ENCODE measurements at places on chromosomes 3 and 15.

GRCh38 chr3:58272891-58273290 is 33.2 kb upstream of the RPP14 start:
- no peak for DNase-seq

DNA sequence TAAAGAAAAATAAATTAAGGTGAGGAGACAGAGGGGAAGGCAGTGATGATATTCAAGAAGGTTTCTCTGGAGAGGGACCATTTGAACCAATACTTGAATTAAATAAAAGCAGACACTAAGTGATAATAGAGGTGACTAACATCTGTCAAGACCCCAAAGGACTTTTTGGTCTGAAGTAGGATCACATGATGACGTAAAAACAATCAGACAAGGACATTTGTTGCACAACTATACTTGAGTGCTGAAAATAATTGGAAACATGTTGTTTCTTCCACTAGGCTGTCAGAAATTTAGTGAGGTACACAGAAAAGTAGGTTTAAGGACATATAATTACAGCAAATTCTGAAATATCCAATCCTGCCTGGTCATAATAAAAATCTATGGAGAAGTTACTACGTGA is 179.5 kb downstream of the WNT5A start:
- no peak for DNase-seq

GRCh38 chr15:67808821-67809220 is 16.5 kb upstream of the SKOR1 start:
- DNase-seq = no peak

DNA sequence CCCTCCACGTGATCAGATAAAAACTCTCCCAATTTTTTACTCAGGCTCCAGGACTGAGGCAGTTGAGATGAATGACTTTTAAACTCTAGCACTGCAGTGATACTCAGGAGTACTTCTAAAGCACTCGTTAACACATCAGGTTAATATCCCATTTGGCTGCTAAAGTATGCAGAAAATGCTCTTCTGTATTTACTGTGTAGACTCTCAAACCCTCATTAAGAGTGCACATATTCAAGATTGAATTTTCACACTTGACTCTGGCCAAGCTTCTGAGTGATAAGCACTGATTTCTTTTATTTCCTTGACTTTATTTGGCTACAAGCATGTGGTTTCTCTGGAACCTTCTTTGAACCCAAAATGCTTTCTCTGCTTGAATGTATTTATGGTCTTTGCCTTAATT is 392.3 kb upstream of the NECTIN3 start:
- DNase-seq = no peak

- no peak for DNase-seq
Measured at GRCh38 chr15:80785811-80786354, 6.7 kb downstream of the CEMIP start.

GRCh38 chr15:42107473-42107872 is 13.1 kb upstream of the PLA2G4D start:
- DNase-seq = no peak

GRCh38 chr15:25879438-25879837 is 16.3 kb upstream of the ATP10A start:
- DNase-seq = no peak

DNA sequence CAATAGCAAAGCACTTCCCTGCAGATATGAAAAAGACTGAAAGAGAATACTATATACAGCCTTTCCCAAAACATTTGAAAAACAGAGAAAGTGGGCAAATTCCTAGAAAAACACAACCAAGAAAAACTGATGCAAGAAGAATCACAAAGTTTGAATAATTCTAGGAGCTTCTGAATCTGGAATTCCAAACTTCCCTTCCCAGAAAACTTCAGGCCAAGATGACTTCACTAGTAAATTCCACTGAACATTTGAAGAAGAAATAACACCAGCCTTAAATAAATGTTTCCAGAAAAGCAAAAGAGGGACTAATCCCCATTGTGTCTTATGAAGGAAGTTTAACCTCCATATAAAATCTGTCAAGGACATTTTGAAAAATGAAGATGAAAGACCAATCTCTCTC is 15.8 kb upstream of the NSMCE3 start:
- no peak for DNase-seq

DNA sequence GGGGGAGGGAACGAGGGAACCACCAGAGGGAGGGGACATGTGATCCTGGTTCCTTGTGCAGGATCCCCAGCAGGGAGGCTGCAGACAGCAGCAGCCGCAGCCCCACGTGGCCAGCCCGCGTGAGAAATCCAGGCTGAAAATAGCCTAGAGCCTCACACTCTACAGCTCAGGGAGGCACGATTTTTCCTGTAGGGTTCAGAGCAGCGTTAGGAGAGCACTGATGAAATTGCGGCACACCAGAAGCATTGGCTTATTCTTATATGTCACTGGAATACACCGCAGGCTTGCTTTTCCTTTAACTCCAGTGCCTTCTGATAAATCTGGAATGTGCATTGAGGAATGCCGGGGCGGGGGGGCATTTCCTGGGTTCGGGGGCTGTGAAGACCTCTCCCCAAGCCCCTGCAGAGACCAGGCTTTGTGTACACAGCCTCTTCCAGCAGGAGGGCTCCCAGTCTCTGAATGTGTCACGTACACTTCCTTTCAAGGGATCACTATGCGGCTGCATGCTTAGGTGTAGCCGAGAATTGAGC is 193.0 kb downstream of the ATP10A start:
- DNase-seq = no peak

DNA sequence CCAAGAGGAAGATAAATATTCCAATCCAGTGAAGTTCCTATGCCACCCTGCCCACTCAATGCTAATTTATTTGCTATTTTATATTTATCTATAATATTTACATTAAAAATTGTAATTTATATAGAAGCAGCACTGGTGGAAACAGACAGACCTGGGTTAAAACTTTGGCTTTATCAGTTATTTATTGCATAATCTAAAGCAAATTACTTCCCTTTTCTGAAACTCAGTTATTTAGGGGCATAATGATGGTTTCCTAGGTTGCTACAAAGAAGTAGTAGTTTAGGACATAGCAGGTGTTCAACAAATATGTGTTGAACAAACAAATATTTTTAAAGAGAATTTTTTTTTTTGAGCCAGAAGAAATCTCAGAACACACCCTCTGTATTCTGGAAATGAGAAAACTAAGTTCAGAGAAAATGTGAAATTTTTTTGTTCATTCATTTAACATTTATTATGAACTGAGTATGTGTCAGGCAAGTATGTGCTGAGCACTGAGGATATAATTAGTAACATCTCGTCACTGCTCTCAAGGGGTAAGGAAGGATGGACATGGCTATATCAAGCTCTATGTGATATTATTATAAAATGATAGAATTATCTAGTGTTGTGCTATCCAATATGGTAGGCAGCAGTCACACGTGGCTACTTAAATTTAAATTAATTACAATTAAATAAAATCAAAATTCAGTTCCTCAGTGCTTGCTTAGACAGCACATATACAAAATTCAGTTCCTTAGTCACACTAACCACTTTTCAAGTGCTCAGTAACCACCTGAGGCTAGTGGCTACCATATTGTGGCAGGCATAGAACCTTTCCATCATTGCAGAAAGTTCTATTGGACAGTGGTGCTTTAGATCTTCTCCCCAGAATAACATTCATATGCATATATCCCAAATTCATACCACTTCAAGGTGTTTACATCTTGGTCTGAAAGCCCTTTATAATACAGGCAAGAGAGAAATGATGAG is 7.0 kb upstream of the UBE2Q2 start:
- DNase-seq = no peak

GRCh38 chr15:48355377-48355776 is 24.1 kb downstream of the DUT start:
- no peak for DNase-seq

GRCh38 chr15:57861815-57862586 is 155.5 kb downstream of the POLR2M start:
- peak; percentile 45 for DNase-seq

GRCh38 chr3:99852851-99853250 is 35.2 kb downstream of the CMSS1 start:
- no peak for DNase-seq

DNA sequence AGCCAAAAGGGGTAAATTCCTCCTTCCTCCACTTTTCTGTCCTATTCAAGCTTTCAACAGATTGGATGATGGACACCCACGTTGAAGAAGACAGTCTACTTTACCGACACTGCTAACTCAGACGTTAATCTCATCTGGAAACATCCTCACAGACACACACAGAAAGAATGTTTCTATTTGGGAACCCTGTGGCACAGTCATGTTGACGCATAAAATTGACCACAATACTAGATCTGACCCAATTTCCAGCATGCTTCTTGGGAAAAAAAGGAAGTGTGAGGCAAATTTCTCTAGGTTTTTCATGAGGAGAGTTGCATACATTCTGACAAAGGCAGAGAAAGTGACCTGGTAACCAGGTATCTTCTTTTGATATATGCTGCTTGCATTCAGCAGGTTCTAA is 594.1 kb downstream of the FGF12 start:
- DNase-seq = no peak

DNA sequence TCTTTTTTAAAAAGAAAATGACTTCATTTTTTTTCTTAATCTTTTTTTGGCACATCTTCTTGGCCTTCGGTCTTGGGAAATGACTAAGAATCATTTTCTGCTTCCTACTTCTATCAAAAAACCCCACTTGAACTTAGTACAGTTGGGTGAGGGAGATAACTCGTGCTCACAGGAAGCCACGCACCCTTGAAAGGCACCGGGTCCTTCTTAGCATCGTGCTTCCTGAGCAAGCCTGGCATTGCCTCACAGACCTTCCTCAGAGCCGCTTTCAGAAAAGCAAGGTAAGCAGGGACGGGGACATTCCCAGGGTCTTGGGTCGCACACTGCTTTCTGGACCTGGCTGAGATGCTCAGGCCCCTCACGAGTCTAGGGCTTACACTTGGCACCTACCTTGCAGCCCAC is at the start of gene CCR4:
Gene CCR4 (plus strand): TSS at position 235 of the 402 bp plus-strand sequence. CDS start 1,779 bp downstream, outside the sequence.
- no peak for DNase-seq

DNA sequence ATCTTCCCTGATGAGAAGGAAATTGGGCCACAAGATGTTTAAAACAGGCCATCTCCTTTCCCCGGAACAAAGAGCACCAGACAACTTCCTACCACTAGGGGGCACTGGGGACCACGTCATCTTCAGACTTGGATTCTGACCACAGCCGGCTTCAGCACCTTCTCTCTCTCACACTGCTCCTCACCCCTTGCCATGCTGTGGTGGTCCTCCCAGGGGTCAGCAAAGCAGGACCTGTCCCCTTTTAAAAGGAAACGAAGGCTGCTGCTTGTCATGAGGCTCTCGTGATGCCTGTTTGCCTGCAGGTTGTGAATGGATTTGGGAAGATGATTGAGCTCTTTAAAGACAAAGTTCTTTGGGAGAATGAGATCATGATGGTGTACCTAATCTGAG is 16.2 kb downstream of the RFT1 start:
- peak; percentile 66 for DNase-seq

GRCh38 chr3:133644768-133645167 is 17.0 kb downstream of the TOPBP1 start:
- DNase-seq = peak; percentile 66

DNA sequence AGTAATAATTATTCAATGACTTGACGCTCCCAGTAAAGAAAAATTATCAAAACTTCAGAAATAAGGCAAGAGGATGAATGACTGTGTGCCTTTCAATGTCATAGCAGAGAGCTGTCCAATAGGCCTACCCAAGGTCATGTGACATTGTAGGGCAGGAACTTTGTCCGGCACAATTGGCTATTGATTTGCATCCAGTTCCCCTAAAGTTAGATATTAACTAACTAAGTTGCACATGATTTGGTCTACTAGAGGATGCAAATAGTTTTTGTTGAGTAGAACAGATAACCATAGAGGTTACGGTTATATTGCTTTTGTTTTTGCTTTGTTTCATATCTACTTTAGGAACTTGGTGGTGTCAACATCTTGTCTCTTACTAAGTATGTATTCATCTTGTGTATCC is 127.9 kb upstream of the PFN2 start:
- no peak for DNase-seq

DNA sequence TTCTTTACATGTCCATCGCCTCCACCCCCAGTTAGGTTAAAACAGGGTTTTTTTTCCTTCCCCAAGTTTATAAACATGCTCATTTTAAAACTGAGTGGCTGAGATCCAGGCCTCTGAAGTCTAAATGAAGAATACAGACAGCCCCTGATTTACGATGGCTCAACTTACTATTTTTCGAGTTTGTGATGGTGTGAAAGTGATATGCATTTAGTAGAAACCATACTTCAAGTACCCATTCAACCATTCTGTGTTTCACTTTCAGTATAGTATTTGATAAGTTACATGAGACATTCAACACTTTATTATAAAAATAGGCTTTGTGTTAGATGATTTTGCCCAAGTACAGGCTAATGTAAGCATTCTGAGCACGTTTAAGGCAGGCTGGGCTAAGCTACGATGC is 30.5 kb upstream of the GNB5 start:
- no peak for DNase-seq

DNA sequence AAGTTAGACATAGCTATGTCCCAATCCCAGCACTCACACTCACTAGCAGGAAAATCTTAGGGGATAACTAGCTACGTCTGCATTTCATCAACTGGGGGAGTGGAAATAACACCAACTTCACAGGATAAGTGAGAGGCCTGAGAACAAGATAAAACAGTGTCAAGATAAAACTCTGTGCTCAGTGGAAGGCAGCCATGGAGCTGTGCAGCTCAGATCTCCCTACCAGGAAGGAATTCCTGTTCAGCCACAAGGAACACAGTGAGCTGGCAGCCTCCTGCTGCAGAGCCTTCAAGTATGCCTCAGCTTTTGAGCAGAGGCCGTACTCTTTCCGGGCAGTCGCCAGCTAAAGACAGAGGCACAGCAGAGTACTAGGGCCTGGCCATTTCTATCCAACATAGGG is 115.8 kb upstream of the TOPAZ1 start:
- DNase-seq = no peak

GRCh38 chr3:136141891-136142290 is 54.2 kb downstream of the MSL2 start:
- peak; percentile 39 for DNase-seq

- DNase-seq = no peak
Measured at GRCh38 chr3:112672716-112673541, 32.0 kb upstream of the CCDC80 start.

GRCh38 chr15:92079047-92079446 is 225.5 kb downstream of the SLCO3A1 start:
- DNase-seq = no peak

- DNase-seq = no peak
Measured at GRCh38 chr3:66200147-66200546, 20.7 kb upstream of the SLC25A26 start.

- no peak for DNase-seq
Measured at GRCh38 chr15:94638183-94638582, 406.8 kb downstream of the MCTP2 start.

GRCh38 chr3:55090291-55090690 is 162.4 kb upstream of the LRTM1 start:
- no peak for DNase-seq

- no peak for DNase-seq
Measured at GRCh38 chr3:12017516-12017915, 13.3 kb downstream of the SYN2 start.

GRCh38 chr15:47908950-47909670 is 191.8 kb downstream of the SEMA6D start:
- peak; percentile 24 for DNase-seq

GRCh38 chr3:14487821-14488220 is 52.3 kb downstream of the GRIP2 start:
- DNase-seq = no peak

GRCh38 chr3:68467465-68467864 is 464.9 kb downstream of the TAFA4 start:
- no peak for DNase-seq

All from RWPE1 (cell line).